ENCODE measurements at places on chromosomes 11 and 22.
A peak's percentile ranks its signal among the peaks of the same experiment; 100 is the strongest.

GRCh38 chr11:93059117-93059957 lies 89.9 kb downstream of the MTNR1B start:
- DNase-seq, result no peak

GRCh38 chr11:47020793-47021526 lies 84.4 kb downstream of the CSTPP1 start:
- DNase-seq, result no peak

DNA sequence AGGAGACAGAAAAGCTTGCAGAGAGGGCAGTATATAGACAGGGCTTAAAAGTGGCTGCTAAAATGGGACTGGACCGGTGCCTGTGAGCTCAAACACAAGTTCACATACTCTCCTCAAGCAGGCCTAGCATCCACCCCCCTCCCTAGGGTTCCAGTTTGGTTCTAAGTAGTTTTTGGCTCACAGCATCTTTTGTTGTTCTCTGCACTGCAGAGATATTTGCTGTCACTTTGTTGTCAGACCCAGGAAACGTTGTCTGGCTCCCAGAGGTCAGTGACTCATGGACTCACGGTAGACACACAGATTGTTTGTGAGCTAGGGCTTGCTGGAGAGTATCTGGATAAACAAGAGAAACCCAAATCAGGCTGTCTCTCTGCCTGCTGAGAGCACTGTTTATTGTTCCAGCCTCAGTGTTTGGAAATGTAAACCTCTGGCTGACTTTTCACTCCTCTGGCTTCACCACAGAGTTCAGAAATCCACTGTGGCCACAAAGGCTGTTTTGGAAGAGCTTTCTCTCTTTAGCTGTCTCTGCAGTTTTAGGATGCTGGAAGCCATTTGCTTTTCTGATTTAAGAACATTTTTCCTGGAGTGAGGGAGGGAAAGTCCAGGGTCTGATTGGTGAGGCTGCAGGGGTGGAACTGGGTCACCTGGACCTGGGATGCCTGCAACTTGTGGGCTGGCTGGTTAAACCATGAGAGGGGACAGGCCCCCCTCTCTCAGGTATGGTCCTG lies 303.7 kb upstream of the PLET1 start:
- peak; percentile 40 for DNase-seq

DNA sequence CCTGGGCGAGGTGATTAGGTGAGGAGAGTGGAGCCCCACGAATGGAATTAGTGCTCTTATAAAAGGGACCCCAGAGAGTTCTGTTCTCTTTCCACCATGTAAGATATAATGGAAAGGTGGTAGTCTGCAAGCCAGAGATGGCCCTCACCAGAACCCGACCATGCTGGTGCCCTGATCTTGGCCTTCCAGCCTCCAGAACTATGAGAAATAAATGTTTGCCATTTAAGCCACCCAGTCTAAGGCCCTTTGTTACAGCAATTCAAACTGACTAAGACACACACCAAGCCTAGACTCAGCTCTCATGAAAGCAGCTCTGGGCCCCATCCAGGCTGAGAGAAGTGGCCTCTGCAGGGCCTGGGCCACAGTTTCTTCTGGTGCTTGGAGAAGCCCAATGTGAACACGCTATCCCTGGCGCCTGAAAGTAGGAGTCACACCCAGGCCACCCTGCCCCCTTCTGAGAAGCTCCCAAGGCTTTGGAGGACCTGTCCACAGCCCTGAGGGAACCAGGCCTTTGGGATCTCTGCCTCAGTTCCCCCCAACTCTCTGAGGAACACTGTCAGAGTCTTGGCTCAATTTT lies 35.3 kb upstream of the LYVE1 start:
- DNase-seq, result no peak

GRCh38 chr22:39489094-39490068 lies 12.7 kb upstream of the MIEF1 start:
- DNase-seq, result no peak

GRCh38 chr11:118908901-118909618 lies 16.7 kb downstream of the BCL9L start:
- DNase-seq, result peak; percentile 69

DNA sequence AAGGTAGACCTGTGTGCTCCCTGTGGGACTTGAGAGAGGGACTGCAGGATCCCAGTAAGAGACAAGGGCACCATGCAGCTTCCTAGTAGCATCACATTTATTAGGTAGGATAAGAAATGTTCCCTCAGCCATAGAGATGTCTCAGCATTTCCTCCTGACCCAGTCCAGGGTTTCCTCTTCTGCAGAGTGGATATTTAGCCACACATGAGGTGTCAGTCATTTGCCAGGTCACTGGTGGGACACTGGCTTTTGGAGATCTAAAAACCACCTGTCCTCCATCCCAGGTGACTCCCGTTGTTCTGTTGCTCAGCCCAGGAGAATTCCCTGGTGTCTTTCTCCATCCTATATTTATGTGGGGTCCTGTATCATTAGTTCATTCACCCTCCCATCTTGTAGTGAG lies 117.5 kb upstream of the NNMT start:
- DNase-seq, result no peak
